ENCODE measurements at places on chromosomes 7 and 10.

DNA sequence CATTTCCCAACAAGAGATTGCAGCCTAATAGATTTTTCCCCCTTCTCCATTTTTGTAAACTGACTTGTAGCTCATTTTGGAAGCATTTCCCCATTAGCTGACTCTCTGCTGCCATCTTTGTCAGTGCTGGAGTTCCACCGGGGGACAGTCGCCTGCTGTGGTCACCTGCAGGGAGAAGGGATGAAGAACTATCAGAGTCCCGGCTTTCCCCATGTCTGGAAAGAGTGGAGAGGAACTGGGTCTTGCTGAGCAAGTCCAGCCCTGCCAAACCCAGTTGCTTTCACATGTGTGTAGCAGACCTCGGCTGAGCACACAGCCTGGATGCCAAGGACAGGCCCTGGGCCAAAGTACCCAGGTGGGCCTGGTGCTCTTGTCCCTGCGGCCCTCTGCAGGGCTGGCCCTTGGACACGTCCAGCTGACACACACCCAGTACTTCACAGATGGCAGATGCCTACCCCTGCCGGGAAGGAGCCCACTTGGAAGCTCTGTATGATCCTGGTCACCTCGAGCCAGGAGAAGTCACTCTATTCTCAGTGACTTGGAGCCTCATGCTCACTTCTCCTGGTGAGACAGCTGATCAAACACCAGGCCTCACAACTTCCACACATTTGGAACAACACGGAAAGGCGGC is 157.3 kb upstream of the NPVF start:
- DNase-seq, result no peak

GRCh38 chr10:59880971-59881510 is 25.3 kb downstream of the CCDC6 start:
- DNase-seq, result peak; percentile 72

DNA sequence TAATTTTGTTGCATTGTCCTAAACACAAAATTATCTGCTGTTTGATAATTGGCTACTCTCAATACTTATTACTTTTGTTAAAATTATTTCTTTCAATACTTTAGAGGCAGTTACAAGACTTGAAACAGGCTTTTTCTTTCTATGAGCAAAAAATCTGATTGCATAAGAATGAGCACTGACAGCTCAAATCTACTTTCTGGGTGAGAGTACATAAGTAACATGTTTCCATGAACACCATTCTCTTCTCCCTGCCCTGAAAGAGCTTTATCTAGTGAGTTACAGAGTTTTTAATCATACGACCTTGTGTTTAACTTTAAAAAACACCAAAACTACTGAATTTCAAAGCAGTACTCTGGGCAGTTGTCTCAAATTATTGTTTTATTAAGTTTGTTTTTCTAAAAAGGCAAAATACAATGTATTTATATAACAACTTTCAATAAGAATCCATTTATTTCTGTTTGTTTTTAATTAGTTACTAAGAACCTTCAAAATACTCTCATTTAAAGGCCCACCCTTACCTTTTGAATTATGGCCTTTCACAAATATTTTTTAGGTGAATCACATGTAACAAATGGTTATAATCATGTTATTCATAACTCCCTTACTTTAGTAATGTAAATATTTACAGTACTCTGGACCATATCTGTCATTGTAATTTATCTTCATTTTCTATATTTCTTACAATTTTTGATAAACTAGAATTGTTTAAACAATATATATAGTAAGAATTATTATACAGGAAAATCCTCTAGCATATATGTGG is 23.0 kb upstream of the TFAM start:
- no peak for DNase-seq

DNA sequence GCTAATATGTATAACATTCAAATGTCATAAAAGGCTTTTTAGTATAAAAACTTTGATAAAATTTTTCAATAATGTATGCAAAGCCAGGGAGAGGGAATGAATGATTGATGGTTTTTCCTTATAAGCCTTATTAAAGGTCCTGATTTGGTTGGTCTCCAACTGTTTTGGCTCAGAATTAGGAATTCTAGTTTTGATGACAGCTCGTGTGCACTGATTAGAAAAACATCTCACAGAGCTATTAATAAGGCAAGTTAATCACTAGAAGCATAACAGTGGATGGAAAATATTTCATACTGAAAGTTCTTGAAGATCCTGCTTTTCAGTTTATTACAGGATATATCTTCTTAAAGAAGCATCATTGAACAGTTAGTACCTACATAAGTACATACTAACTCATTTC is 114.9 kb upstream of the NOBOX start:
- DNase-seq, result no peak

DNA sequence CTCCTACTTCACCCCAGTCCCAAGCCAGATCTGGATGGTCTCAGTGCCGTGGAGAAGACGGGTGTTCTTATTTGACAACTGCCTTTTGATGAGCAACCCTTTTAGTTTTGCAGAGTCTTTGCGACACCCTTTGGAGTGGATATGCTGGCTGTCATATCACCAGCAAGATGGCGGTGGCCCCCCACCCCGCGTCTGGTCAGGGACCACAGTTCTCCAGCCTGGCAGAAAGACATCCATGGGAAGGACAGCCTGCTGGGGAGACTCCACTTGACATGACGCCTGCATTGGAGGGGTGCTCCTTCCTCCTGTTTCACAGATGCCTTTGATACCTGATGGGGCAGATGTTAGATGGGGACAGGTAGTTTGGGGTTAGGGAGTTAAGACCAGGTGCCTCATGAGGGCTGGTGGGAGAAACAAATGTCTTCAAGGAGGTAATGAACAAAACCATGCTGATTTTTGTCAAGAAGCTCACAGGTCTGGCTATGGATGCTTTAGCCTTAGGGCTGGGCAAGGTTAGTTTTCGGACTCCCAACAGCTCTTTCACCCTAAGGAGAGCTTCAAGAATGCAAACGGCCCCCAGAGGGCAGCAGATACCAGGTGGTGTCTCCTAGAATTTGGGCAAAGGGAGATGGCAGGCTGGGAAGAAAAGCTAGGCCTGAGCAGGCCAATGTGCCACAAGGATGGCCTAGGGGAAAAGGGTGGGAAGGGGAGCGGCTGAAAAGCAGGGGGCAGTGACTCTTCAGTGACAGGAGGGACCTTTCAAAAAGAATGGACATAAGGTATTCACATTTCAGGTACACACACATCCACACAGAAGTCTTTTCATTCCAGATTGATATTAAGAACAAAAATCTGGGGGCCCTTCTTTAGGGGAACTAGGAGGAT is 95.2 kb downstream of the CLEC2L start:
- peak; percentile 20 for DNase-seq

DNA sequence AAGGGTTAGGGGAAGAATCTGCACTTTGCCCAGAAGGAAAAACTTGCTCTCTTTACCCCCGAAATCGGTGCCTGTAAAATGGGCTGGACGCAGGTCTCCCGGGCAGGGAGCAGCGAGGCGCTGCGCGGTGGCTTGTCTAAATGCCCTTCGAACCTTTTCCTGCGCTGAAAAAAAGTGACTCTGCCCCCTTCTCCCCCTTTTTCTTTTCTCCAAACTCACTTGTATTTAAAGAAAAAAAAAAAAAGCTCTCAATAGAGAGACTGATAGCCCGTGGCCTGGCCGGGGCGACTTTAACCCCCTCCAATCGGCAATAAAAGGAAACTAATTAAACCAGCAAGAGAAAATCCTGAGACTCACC is 286 bp downstream of the SP8 start:
- no peak for DNase-seq

GRCh38 chr10:42630537-42631134 is 7.7 kb downstream of the ZNF33B start:
- no peak for DNase-seq

DNA sequence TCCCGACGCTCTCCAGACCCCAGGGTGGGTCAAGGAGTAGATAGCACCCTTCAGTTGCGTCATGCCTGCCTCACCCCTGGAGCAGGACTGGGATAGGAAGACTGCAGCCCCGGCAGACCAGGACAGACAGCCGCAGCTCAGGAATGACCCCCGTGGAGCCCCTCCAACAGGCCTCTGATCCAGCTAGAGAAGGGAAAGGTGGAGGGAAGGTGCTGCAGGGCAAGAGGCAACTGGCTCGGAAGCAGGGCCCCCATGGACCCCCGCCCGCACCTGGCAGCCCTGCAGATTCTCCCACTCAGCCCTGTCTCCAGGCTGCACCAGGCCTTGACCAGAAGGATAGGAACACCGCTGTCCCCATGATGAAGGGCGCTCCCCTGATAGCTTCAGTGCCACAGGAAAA is 7.7 kb downstream of the KCNH2 start:
- no peak for DNase-seq

DNA sequence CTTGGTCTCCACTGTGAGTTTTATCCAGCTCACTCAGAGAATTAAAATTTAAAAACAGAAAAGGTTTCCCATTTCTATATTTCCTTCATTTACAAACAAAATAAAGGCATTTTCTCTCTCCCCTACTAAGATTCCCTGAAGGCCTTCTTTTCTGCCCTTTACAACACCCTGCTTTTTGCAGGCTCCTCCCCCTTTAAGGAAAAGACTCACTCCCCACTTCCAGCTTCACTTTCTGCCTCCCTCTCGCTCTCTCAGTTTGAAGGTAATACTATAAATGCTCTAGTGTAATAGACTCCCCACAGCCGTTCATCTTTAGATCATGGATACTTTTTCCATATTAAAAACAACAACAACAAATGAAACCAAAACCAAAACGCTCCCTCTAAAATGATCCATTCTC is 53.3 kb downstream of the CDHR3 start:
- DNase-seq, result no peak

DNA sequence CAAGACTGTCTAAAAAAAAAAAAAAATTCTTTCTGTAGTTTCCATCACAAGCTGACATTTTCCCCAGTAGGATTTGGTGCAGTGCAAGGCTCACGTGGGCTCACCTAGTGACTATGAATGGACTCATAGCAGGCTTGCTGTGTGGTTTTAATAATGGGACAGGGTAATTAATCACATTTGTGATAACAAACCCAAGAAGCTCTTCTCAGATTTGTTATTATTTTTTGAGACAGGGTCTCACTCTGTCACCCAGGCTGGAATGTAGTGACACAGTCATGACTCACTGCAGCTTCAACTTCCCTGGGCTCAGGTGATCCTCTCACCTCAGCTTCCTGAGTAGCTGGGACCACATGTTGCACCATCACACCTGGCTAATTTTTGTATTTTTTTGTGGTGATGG is 40.0 kb downstream of the NACAD start:
- no peak for DNase-seq

DNA sequence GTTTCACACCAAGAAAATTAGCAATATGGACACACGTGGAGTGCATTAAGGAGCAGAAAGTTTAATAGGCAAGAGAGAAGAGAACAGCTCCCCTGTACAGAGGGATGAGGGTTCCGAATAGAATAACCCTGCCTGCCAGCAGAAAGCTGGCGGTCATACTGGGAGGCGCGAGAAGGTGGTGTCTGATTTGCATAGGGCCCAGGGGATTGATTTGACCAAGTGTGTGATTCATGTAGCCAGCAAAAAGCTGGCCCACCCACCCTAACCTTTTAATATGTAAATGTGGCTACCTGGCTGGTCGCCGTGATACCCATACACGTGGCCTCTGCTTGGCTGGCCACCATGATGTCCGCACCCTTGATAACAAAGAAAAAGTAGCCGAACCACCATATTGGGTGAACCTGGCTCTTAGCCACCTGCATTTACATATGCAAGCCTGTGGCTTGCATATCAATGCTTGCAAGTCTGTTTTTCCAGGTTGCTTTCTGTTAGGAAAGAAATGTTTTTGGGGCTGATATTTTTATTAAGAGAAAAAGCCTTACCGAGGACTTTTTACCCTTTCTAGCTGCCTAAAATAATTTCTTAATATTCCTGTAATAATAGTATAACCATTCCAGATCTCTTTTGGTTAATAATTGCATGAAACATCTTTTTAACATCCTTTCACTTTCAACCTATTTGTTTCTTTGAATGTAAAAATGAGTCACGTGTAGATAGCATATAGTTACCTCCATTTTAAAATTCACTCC is 20.5 kb upstream of the VWDE start:
- DNase-seq, result no peak

GRCh38 chr10:6174201-6174874 is 28.4 kb upstream of the PFKFB3 start:
- DNase-seq, result no peak

- DNase-seq, result peak; percentile 56
Observed at GRCh38 chr10:123559066-123559822, 106.9 kb upstream of the GPR26 start.

GRCh38 chr7:114821030-114821900 is 100.6 kb upstream of the MDFIC start:
- no peak for DNase-seq

- DNase-seq, result no peak
Observed at GRCh38 chr10:103852856-103853255, 2.5 kb downstream of the SH3PXD2A start.

- DNase-seq, result no peak
Observed at GRCh38 chr10:11145495-11145855, 127.8 kb downstream of the CELF2 start.

GRCh38 chr7:116588225-116588624 is 63.4 kb downstream of the CAV1 start:
- DNase-seq, result peak; percentile 17

GRCh38 chr10:51447119-51447518 is 252.3 kb downstream of the CSTF2T start:
- DNase-seq, result no peak

DNA sequence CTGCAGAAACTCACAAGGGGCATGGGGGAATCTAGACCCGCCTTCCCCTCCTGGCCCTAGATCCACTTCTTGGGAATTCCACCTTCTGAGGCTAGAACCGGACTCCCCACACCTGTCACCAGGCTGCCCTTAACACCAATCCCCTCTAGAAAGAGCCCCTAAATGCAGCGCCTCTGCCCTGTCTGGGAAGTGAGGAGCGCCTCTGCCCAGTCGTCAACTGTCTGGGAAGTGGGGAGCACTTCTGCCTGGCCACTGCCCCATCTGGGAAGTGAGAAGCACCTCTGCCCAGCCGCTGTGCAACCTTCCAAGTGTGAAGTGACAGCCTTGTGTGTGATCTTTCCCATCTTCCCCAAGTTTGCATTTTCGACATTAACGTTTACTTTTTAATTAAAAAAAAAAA is 8.8 kb downstream of the RCC1L start:
- no peak for DNase-seq

DNA sequence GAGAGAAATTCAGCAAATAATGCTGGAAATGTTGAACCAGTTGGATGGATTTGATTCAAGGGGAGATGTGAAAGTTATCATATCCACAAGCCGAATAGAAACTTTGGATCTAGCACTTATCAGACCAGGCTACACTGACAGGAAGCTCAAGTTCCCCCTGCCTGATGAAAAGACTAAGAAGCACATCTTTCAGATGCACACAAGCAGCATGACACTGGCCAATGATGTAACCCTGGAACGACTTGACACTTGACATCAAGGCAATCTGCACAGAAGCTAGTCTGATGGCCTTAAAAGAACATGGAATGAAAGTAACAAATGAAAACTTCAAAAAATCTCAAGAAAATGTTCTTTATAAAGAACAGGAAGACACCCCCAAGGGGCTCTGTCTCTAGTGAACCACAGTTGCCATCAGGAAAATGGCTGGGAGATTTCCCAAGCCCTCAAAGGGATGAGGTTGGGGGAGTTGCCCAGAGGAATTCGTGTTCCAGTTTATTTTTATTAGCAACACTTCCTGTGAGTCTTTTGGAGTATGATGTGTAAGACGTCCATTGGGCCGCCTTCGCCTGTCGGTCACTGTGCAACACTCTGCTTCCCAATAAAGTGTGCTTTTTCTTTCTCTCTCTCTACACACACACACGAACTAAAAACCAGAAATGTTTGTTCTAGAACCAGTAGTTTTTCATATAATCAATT is 200.0 kb downstream of the HIBADH start:
- DNase-seq, result no peak

All from activated T-cell treated with anti-CD3 and anti-CD28 coated beads for 48 hours (primary cell).